ENCODE measurements at places on chromosomes 6 and 20.
A peak's percentile ranks its signal among the peaks of the same experiment; 100 is the strongest.

- DNase-seq, result no peak
Observed at GRCh38 chr6:135703007-135703406, 148.5 kb upstream of the PDE7B start.

- no peak for DNase-seq
Observed at GRCh38 chr20:51249215-51249614, 226.3 kb upstream of the KCNG1 start.

- DNase-seq, result no peak
Observed at GRCh38 chr6:41155132-41155805, 1.1 kb upstream of the TREML1 start.

DNA sequence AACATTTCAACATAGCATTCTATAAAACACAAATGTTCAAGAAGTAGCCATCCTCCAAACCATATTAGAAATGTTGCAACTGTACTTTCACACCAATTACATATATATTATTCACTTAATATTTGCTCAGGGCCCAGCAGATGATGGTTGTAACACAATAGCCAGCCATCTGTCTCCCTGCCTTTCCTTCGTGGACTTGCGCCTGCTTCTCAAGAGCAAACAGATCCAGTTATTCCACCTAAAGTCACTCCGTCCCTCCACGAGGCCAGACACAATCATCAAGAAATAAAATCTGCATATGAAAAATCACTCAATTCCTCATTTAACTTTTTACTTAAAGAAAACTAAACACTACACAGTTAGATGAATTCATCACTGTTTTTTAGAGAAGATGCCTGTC is 160.4 kb downstream of the RALGAPA2 start:
- no peak for DNase-seq

DNA sequence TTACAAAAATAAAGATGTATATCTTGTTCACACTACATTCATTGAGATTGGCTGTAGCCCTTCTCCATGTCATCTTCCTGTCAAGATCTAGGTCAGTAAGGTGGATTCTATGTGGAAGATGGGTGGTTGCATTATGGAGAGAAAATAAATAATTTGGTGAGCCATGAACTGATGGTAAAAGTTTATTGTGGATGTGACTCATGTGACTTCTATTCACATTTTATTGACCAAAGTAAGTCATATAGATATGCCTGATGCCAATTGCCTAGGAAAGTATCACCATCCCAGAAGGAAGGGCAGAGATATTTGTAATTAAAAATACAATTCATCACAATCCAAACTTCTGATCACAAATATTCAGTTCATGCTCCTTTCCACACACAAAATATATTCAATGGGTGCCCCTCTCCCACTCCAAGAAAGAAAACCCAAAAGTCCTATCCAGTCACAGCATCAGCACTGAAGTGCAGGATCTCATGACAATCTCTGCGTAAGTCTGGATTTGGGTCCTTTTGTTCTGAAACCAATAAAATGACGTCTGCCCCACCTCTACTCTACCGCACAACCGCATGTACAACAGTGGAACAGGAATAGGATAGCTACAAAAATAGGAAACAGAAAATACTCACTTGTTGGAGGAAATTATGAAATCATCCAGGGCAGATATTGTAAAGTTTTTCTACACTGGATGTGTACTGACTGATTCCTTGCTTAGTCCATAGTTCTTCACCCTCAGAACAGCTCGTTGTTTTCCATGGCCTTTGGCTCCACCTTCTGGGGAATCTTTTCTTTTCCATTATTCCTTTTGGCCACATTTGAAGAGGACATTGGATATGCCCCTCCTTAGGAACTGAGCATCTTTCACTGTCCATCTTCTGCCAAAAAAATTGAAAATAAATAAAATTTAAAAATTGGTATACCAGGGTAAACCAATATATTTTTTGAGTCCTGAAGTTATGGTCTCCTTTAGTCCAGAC is 16.1 kb upstream of the SLC17A3 start:
- no peak for DNase-seq

DNA sequence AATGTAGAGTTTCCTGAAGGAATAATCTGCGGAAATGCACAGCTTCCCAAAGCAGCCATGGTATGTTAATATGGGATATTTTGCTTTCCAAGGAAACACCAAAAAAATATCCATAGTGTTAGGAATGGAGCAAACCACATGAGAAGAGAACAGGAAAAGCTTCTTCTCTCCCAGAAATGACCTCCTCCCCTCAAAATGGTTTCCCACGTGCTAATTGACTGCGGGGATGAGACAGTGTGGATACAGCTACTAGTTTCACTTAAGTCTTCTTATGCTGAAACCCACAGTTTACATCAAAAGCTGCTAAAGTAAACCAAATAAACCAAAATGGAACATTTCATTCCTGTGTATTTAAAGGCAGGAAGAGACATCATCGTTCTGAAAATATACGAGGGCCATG is 69.4 kb downstream of the FYN start:
- no peak for DNase-seq

- DNase-seq, result no peak
Observed at GRCh38 chr20:10282979-10283456, 64.4 kb downstream of the SNAP25 start.

- peak; percentile 28 for DNase-seq
Observed at GRCh38 chr6:170516783-170517616, 36.1 kb downstream of the PSMB1 start.

DNA sequence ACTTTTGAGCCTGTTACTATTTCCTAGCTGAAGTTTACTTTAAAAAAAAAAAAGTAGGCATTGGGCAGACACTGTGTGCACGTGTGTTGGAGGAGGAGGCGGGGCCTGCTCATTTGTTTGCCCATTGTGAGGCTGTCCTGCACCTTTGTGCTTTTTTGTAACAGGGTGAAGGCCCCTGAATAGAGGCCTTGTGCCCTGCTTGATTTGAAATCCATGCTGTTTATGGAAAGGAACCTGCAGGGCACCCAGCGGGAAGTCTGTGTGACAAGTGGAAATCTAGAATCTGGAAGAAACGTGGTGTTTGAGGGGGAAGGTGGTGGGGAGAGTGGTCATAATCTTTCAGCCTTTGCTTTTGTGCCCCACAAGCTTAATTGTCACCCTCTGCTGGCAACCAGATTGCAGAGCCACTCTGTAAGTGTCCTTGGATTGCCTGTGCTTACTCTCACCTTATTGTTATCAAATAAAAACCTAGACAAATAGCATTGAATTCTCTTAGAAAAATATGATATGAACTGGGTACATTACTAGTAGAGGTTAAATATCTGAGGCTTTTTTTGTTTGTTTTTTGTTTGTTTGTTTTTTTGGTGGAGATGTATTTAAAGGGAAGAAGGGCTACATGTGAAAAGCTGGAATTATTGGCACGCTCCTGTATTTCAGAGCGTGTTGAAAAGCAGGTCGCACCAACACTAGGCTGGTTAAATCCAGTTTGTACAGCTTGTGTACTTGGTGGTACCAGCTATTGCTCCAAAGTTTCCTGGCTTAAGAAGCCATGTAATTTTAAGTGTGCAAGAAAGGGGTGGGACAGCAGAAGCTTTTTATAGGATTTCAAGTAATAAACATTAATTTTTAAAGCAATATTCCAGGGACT is 156.3 kb downstream of the ARID1B start:
- DNase-seq, result no peak

DNA sequence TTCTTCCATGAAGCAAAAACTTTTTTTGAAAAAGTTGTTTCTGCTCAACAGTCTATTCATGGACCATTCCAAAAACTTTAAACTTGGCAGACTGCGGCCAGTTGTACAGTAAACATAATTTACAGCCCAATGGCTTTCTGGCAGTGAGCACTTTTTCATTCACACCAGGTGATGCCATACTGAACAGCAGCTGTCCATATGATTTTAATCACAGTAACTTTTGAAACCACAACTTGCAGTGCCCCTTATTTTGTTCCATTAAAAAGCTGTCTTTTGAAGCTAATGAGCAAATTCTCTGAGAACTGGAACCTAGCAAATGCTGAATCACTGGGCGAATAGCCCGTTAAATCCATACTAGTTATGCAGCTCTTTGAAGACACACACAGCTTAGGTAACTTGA is 576.6 kb downstream of the PTPRT start:
- DNase-seq, result no peak

GRCh38 chr20:9070304-9070703 is 1.4 kb downstream of the PLCB4 start:
- DNase-seq, result no peak

- DNase-seq, result no peak
Observed at GRCh38 chr6:42316981-42317380, 99.3 kb upstream of the MRPS10 start.

DNA sequence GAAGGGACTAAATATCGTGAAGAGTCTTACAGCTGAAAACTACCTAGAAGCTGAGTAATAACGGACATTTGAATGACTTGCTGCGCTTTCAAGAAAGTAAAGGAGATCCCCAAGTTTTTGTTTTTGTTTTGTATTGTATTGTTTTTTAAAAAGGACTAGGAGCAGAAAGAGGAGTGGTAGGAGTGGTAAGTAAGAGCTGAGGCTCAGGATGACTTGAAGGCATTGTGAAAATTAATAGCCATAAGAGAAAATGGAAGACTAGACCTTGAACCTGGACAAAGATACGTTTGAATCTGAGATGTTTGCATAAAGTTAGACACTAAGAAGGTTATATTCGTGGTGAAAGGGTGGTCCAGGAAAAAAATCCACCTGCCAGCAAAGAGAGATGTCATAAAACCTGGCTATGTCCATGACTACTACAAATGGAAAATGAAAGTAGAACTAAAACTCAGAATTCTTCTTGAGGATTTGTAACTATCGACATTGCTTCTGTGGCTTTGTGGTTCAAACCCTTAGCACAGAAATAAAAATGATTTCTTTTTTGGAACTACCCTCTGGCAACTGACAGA is 824.8 kb upstream of the FLRT3 start:
- DNase-seq, result no peak

DNA sequence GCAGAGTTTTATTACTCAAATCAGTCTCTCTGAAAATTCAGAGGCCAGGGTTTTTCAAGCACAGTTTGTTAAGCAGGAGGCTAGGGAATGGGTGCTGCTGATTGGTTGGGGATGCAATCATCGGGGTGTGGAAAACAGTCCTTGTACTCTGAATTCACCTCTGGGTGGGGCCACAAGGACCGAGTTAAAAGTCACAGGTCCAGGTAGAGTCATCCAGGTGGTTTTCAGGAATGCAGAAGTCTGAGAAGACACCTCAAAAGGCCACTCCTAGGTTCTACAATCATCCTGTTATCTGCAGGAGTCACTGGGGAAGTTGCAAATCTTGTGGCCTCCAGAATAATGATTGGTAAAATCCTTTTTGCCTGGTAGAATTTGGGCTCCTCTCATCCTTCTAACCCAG is 371.2 kb upstream of the SULF2 start:
- no peak for DNase-seq

DNA sequence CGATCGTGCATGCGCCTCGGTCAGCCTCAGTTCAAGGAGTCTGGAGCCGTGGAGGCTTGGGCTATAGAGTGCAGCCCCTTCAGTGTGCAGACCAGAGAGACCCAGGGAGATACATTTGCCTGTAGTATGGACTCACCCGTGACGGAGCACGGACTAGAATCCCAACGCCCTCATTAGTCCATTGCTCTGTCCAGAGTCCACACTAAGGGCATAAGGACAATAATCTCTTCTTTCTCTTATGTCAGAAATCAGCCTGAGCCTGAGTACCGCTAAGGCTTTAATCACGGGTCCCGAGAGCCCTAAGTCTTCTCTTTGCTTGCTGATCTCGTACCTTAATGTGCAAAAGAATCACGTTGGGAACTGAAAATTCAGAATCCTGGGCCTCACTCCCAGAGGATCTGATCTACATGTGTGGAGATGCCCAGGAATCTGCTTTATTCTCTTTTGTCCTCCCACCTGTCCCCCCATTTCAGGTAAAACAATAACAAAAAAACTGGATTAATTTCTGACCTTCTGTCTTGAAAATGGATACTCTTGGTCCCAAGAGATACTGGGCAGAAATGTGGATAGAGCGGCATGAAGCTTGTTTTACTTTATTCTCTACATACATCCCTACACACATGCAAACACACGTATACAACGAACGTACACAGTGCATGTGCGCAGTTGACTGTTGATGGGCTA is 671 bp downstream of the BPHL start:
- no peak for DNase-seq

DNA sequence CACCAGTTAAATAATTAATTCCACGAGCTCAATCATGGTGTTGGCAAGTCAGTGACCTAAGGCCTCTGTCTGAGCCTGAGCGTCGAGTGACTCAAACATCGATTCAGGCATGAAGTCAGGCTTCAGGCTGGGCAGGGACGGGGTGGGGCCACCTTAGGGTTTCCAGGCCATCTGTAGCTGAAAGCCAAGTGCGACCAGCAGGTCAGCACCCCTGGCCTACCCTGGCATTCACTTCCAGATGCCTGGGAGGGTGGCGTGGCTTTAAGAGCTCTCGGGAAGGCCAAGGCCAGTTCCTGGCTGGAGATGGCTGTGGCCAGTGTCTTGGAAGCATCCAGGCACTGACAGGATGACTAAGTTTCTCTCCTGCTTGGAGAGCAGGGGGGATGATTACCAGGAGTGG is 113.4 kb downstream of the DACT2 start:
- DNase-seq, result no peak

DNA sequence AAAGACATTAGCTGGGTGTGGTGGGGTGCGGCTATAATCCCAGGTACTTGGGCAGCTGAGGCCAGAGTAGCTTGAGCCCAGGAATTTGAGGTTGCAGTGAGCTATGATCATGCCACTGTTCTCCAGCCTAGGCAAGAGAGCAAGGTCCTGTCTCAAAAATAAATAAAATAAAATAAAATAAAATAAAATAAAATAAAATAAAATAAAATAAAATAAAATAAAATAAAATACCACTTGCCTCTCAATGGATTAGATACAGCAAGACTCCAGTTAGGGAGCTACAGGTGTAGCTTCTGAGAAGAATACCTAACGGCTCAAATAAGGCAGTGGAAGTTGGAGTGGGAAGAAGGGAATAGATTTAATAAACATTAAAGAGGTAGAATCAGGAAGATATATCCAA is 13.7 kb upstream of the PAK5 start:
- DNase-seq, result no peak

DNA sequence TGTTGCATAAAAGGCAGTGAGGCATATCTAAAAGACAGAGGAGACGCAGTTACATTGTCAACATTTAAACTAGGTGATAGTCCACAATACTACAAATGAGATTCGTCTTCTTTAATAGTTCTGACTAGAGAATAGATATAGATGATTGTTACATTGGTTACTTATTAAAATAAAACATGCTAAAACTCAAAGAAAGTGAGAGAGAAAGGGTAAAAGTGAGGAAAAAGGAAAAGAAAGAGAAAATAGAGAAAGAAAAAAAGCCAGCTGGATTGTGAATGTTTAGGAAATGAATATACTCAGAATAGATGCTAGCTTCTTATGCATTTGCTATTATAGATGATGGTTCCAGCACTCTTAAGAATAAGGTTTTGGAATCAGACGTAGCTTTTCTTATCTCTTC is 27.7 kb upstream of the FAM162B start:
- DNase-seq, result no peak

Data from amygdala (tissue), 56 donors.